Activated T-cell treated with anti-CD3 and anti-CD28 coated beads, Interleukin-2, amount 50 U/mL, for 72 hours (primary cell): ENCODE measurements at places on chromosomes 4 and X. TPM values are rescaled to one million over a fixed set of nuclear protein-coding genes. Genes with fewer than 3 reads are reported as not detected.
A peak's percentile ranks its signal among the peaks of the same experiment; 100 is the strongest.

ERCC6L gene
- total RNA-seq, result 5.4 TPM

CT45A2 gene
- total RNA-seq, result not detected

FAM236A gene
- not detected for total RNA-seq

CENPVL2 gene
- total RNA-seq, result not detected

LUZP4 gene
- not detected for total RNA-seq

TNIP2 gene
- 72.3 TPM for total RNA-seq

MAGEB1 gene
- total RNA-seq, result not detected

DRP2 gene
- 1.2 TPM for total RNA-seq

TCP11X2 gene
- not detected for total RNA-seq

GRCh38 chr4:21535898-21536297, 412.7 kb downstream of the KCNIP4 start:
- DNase-seq, result no peak

GRCh38 chr4:40493160-40493559, 136.5 kb downstream of the RBM47 start:
- no peak for DNase-seq

DNA sequence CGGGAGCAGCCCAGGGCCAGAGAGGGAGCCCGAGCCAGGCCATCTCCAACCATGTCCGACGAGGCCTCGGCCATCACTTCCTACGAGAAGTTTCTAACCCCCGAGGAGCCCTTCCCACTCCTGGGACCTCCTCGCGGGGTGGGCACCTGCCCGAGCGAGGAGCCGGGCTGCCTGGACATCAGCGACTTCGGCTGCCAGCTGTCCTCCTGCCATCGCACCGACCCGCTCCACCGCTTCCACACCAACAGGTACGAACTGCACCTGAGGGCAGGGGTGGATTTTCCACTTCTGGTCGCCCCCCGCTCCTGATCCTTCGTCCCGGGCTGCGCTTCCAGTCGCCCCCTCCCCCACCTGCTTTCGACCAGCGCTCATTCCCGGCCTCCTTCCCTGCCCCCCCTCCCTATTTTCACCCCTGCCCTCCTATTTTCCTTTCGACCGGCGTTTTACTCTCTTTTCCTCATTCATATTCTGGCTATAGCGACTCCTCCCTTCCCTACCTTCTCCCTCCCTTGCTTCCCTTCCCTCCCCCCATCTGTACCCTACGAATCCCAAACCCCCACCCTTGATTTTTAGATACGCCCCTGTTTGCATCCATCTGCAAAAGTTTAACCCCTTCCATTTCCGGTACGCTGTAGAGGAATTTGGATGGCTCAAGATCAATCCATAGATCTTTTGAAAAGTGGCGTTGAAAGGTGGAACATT, 633 bp downstream of the FAM199X start:
- DNase-seq, result no peak

DNA sequence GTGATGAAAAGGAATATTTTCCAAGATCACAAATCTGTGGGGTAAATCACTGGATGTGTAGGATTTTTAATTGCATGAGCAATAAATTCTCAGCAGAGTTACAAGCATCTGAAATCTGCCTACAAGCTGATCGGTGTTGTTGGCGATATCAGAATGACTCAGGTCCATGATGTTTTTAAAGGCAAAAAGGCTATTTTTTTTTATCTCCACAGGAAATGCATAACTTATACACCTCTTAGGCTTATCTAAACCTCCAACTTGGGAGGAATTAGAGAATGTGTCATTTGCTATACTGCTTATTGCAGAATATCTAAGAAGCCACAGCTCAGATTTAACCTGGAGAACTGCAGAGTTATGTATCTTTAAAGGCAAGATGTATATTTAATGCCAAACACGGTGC, 61.6 kb downstream of the KIT start:
- DNase-seq, result no peak

- DNase-seq, result no peak
These were observed 102.6 kb downstream of the PHEX start for GRCh38 chrX:22134681-22135080.

GRCh38 chr4:110619463-110620247, 3.2 kb downstream of the PITX2 start:
- DNase-seq, result no peak

- no peak for DNase-seq
These were observed 977 bp upstream of the RBBP7 start for GRCh38 chrX:16870862-16871815.

GRCh38 chrX:10415306-10416001, 204.9 kb downstream of the MID1 start:
- DNase-seq, result no peak

- no peak for DNase-seq
These were observed 177.5 kb downstream of the ANKRD50 start for GRCh38 chr4:124535003-124535402.

DNA sequence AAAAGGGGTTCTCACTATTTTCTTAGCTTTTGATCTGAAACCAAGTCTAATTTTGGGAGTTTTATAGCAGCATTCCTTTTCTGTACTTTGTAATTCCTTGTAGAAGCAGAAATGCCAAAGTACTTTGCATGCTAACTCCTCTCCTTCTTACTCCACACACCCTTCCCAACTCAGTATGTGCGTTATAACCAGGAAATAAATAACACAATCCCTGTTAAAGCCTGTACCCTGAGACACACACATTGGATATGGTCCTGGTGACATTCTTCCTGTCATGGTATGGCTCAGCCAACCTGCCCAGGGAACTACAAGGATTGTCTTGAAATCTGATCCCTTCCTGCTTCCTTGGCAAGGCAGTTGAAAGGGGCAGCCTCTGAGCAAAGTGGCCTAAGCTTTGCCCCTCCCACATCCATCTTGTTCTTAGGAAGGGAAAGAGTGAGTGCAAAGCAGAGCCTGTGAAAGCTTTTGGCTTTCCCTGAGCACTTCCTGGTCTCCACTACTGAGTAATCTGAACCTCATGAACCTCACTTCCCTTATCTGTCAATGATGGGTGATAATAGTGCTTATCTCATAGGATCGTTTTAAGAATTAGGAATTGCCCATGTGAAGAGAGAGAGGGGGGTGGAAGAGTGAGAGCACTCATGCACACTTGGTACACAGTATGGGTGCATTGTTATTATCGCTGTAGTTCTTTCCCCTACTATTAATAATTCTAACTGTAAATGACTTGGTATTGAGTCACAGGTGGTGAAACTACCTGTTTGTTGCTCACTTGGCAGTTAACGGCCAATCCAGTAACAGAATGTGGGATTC, 109.3 kb downstream of the AFF2 start:
- no peak for DNase-seq

GRCh38 chr4:1503583-1504471, 97.6 kb upstream of the NKX1-1 start:
- DNase-seq, result no peak

DNA sequence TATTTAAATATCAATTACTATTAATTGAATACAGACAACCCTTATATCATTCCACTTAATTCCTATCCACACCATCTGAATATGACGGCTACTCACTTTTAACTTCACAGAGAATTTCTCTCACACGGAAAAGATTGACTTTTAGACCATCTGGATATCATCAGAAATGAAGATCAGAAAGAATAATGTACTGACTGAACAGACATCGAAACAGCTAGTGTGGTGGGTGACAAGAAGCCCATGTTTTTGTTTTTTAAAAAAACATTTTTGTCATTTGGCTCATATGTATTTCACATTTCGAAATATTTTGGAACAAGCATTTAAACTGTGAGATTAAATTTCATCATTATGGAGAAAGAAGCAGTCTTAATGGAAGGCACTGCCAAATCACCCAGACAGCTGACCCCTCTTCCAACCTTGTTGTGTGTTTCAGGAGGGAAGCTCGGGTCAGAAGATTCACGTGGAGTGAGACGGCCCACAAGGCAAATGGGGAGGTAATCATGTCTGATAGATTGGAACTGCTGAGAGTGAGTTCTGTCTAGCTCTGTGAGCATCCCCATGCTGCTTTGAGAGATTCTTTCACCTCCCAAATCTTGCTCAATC, 204.2 kb upstream of the RASGEF1B start:
- DNase-seq, result no peak

DNA sequence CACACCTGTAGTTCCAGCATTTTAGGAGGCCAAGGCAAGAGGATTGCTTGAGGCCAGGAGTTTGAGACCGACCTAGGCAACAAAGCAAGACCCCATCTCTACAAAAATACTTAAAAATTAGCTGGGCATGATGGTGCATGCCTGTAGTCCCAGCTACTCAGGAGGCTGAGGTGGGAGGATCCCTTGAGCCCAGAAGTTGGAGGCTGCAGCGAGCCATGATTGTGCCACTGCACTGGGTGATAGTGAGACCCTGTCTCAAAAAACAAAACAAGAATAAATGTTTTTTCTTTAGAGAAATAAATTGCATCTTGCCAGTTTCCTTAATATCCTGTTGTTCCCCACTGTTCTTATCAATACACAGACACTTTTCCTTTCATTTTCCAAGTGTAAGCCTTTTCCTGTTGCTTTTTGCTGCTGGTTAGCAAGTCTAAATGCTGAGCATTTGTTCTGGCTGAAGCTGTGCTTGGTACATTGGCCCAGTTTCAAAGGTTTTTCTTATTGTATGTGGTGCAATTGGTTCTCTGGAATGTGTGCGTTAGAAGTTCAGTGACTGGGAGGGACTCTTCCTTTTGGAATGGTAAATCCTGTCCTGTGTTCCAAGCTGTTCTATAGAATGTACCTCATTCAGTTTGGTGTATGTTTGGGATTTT, 98.2 kb downstream of the AFF1 start:
- DNase-seq, result no peak

- DNase-seq, result no peak
These were observed 2338.8 kb downstream of the PCDH7 start for GRCh38 chr4:33058998-33059397.

- DNase-seq, result peak; percentile 46
These were observed 854 bp downstream of the RNF113A start for GRCh38 chrX:119870626-119871131.

DNA sequence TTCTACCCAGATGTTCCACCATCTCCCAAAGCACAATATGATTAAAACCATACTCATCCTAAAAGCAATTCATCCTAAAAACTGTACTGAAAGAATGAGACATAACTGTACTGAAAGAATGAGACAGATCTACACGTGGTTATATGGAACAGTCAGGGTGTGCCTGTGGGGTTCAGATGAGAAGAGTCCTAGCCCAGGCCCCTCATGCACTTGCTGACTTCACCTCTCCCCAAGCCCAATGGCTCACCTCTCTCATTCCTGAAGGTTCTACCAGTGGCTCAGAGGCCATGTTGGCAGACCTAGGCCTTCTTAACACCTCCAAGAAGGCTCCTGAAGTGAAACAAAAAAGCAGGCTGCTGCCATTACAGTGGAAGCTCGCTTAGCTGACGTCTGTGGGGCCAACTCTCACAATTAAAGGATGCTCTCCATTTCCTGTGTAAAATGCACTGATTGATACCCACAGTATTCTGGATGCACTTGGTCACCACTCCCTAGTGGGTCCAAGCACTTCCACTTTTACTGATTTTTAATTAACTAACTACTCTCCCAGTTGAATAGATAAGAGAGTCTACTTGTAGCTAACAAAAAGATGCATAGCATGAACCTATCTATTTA, 3.8 kb downstream of the PLAC1 start:
- peak; percentile 73 for DNase-seq

GRCh38 chr4:99117876-99118693, 26.0 kb downstream of the ADH4 start:
- no peak for DNase-seq

GRCh38 chrX:25665431-25665830, 472.7 kb upstream of the MAGEB18 start:
- DNase-seq, result no peak

GRCh38 chr4:17597517-17597916, 16.9 kb upstream of the MED28 start:
- DNase-seq, result no peak

DNA sequence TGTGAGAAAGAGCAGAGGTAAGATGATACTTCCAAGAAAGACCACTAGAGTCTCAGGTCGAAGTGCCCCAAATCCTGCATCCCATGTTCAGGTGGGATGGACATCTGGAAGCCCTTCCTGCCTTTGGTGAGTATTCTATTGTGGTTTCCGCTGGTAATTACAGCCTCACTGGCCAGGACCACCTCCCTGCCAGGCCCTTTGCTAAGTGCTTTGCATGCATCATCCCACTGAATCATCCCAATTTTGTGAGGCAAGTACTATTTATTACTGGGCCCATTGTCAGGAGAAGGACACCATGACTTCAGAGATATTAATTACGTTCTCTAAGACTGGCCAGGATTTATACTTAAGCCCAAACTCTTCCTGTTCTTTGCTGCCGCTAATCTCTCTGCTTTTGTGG, 10.7 kb upstream of the PASD1 start:
- DNase-seq, result no peak

DNA sequence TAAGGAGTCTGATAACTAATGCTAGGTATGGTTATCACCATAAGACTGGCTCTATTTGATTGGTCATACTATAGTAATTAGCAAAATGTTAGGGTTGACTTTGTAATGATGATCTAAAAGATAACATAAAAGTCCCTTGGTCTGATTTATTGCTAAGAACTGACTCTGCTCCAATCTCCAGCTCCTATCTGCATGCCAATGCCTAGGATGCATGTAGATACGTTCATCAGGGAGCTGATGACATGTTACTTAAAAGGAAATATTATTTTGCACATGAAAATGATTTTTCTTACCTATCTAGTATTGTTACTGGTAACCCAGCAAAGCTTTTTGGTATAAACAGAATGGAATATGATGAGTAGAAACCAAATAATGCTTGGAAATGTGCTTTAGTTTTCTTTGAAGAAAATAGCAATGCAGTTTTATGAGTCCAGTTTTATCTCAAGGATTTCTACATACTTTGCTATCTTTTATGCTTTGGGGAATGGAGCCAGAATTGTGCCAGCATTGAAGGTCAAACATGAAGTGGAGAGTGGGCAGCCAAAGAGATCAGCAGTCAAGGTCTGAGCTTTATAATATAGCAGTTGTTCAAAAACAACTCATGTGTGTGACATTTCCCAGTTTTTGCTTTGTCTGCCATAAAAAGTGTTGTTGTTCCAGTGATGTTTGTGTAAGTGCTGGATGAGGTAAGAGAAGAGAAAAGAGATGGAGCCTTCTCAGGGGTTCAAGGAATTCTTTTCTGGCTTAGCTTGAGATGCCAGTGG, 121.0 kb downstream of the ARHGAP24 start:
- no peak for DNase-seq

GRCh38 chrX:115311601-115312001, 22.1 kb downstream of the LUZP4 start:
- DNase-seq, result no peak

GRCh38 chr4:87523307-87523706, 5.9 kb downstream of the SPARCL1 start:
- DNase-seq, result no peak

DNA sequence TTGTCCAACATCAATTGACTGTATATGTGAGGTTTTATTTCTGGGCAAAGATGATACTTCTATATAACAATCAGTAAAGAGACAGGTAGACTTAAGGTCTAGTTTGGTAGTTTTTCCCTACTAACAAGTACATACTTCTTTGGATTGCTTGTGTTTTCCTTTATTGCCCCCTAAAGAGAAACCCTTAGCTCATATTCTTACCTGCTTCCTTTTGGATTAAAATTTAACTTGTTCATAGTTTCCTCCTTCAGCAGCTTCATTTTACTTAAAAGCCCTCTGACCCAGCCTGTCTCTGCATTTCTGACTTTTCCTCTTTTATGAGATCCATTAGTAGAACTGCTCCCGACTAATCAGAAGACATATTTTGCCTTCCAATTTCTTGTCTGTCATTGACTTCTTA, 75.7 kb upstream of the GPC4 start:
- DNase-seq, result no peak
